Activated CD4-positive, alpha-beta T cell treated with anti-CD3 and anti-CD28 coated beads, Interleukin-2, amount 50 U/mL, for 1 hour (primary cell): ENCODE measurements at places on chromosomes 6 and 20.

GRCh38 chr20:59829054-59829785 lies 104.2 kb downstream of the SYCP2 start:
- no peak for DNase-seq

GRCh38 chr20:49290608-49291191 lies 12.8 kb upstream of the ZNFX1 start:
- no peak for DNase-seq

DNA sequence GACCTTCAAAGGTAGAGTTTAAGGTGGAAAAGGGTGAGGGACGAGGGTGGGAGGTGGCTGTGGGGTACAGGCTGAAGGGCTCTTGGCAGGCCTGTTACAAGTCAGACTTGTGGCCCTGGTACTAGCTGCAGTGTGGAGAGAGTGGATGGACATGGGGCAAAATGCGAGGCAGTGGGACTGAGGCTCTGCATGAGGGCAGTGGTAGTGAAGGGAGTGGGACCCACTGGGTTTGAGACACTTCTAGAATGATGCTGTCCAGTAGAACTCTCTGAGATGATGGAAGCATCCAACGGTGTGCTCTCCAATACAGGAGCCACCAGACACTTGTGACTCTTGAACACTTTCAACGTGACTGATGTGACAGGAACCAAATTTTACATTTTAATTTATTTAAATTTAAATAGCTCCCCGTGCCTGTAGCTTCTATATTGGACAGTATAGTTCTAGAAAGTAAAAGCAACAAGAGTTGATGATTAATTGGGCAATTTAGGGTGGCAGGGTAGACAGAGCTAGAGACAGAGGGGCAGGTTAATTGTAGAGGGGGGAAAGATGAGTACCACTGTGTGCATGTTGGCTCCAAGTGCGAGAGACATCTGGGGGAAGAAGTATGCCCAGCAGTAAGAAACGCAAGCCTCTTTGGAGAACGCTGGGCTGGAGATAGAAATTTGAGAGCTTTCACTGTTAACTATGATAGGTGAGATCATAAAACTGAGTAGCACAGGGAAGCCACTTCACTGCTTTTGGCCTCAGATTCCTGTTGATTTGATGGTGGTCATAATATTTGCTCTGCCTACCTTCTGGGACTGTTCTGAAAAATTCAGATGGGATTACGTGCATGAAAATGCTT lies 77.5 kb downstream of the TXNDC5 start:
- no peak for DNase-seq

DNA sequence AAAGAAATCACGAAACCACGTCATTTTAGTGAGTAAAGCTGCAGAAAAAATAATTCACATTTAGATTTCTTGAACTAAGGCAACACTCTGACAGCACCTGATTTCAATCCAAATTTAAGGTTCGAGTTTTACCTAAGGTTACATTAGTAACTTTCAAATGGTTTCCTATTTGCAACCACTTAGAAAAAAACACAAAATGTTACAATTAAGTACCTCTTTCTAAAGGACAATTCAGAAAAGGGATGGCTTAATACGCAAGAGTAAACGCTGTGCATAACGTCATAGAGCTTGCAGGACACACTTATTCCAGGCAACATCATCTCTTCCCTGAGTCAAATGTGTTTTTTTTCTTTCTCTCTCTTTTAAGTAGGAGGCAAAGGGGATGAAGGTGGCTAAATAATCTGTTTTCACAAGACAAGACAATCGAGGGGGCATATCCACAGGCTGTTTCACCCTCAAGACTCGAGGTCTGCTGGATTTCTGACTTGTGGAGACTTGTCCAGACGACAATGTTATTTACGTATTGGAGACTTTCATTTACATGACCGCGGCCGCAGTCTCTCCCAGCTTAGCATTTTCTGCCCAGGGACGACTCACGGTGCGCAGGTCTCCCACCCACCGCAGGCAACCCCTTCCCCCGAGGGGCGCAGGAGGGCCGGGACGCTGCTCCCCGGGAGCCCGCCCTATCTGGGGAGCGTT lies 86.0 kb downstream of the SESN1 start:
- DNase-seq = peak; percentile 8

DNA sequence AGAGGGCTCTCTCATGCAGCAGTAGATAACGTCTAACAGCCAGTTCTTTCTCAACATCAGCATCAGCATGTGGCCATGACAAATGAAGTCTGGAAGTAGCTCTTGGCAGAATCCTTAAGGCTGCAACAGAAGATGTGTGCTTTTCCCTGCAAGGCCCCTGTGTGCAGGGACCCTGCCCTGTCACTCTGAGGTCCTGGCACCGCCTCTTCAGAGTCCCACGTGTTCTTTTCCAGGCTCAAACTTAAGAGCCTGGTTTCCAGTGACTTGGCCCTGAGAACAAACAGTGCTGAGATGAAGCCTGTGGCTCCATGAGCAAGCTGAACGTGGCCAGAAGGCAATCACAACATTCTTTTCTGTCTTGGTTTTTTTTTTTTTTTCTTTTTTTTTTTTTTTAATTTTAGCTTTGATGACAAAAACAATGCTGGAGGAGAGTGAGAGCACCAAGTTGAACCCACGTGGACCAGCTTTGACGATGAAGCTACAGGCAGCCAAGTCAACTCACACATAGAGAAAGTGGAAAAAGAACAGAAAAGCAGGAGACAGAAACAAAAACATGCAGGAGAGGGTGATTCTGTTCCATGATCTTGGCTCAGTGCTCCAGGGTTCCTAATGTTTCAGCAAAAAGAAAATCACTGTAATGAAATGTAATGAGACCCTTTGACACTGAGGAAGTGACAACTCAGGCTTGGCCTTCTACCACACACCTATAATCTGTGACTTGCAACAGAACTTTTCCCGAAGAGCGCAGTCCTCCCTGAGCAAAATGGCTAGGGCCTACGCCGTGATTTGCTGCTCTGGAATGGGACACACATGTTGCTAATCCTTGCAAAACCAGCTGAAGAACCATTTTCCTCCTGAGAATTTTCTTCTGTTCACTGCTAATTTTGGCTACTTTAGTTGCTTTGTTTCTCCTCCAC lies 86.1 kb downstream of the FOXC1 start:
- no peak for DNase-seq
